Right atrium auricular region (tissue), 2 donors: ENCODE measurements at places on chromosomes 5 and 9. TPM values are rescaled to one million over a fixed set of nuclear protein-coding genes. Genes with fewer than 3 reads are reported as not detected.

Gene PFN3
- total RNA-seq = not detected

Gene ZDHHC12
- 22.8 TPM for total RNA-seq

Gene MYO10
- 5.5 TPM for total RNA-seq

Gene STXBP1
- 72.8 TPM for total RNA-seq

Gene PCDHGA5
- total RNA-seq = 4.0 TPM

Gene TTC16
- total RNA-seq = 0.16 TPM

Gene SHOC1
- not detected for total RNA-seq

Gene C9
- total RNA-seq = not detected

Gene LCN15
- total RNA-seq = 0.63 TPM

DNA sequence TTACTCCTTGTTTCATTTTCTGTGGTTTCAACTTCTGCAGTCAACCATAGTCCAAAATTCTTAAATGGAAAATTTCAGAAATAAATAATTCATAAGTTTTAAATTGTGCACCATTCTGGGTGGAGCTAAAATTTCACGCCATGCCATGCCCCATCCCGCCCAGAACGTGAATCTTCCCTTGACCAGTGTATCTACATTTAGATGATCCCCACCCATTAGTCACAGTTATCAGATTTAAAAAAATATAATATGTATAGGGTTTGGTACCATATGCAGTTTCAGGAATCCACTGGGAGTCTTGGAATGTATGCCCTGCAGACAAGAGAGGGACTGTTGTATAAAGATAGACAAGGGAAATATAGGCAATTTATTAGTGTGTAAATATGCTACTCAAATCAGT, 759.7 kb upstream of the ZNF608 start:
- DNase-seq = no peak
- H3K4me3 ChIP-seq = no peak overlapping the region
- H3K27ac ChIP-seq = no peak overlapping the region

- H3K4me3 ChIP-seq = no peak overlapping the region
- H3K36me3 ChIP-seq = no peaks in the 10 kb centered on the region
- H3K27ac ChIP-seq = no peak overlapping the region
Observed at GRCh38 chr5:50559955-50560354, 106.5 kb upstream of the PARP8 start.

DNA sequence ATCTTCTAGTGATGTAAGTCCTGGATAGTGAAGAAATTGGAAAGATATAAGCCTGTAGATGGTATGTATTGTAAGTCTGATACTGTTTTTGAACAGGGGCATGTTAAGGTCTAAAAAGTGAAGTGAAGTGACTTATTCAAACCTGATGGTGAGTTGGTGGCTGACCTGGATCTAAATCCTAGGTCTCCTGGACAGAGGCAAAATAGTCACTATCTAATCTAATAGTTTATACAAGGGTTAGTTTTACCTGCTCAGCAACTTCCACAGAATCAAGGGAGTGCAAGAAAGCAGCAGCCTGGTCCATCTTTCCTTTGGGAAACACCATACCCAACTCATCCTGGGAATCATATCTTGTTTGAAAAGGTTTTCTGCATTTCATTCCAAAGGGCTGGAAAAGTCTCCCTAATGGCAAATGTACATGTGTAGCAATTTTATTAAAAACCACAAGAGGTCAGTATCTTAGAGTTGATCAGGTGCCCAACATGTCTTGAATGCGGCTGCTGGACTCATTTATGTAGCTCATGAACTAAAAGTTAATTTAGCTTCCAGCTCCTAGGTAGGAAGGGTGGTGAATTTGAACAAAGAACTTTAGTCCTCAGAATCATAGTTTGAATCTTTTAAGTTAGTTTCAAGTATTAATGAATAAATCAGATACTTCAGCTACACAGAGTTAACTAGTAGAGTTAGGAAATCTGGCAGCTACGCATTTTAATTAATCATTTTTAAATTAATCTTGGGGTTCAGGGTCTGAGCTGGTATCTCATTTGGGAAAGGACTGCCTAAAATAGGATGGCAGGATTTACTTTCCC, 26.0 kb downstream of the SKP2 start:
- H3K36me3 ChIP-seq = peaks cover 24% of the 10 kb centered on the region
- DNase-seq = no peak
- no peaks in the 10 kb centered on the region for H3K4me1 ChIP-seq
- no peak overlapping the region for H3K27ac ChIP-seq
- no peak overlapping the region for H3K4me3 ChIP-seq

GRCh38 chr5:16935231-16936149, 598 bp downstream of the MYO10 start:
- no peaks in the 10 kb centered on the region for H3K4me1 ChIP-seq
- H3K27ac ChIP-seq = peak overlapping the region; percentile 66
- no peaks in the 10 kb centered on the region for H3K36me3 ChIP-seq
- H3K4me3 ChIP-seq = peak overlapping the region; percentile 62

- no peaks in the 10 kb centered on the region for H3K36me3 ChIP-seq
- H3K27ac ChIP-seq = no peak overlapping the region
- no peak overlapping the region for H3K4me3 ChIP-seq
- no peaks in the 10 kb centered on the region for H3K4me1 ChIP-seq
Observed at GRCh38 chr5:7794823-7795222, 56.1 kb downstream of the CFAP90 start.

DNA sequence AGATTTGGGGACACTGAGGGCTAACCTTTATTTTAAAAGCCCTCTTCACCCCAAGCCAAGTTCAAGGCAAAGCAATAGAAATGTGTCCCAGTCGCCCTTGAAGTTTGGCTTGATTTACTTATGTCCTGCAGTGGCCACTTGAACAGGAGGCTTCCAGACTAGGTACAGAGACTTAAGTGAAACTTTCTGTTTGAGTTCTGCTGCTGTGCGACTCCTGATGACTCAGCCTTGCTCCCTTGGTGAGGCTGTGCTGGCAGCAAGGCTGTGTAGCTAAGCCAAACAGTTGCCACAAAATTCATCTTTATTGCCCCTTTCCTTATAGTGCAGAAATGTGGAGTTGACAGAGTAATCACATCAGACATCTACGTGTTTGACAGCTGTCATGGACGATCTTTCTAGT, 68.8 kb upstream of the NTRK2 start:
- H3K27me3 ChIP-seq = no peaks in the 10 kb centered on the region
- H3K27ac ChIP-seq = no peak overlapping the region
- no peaks in the 10 kb centered on the region for H3K36me3 ChIP-seq
- H3K4me1 ChIP-seq = no peaks in the 10 kb centered on the region
- no peak overlapping the region for H3K4me3 ChIP-seq

- H3K27me3 ChIP-seq = no peaks in the 10 kb centered on the region
- no peaks in the 10 kb centered on the region for H3K36me3 ChIP-seq
- no peaks in the 10 kb centered on the region for H3K4me1 ChIP-seq
Observed at GRCh38 chr5:58871648-58872242, 288.9 kb downstream of the RAB3C start.

GRCh38 chr5:116475338-116475737, 99.3 kb downstream of the SEMA6A start:
- H3K4me1 ChIP-seq = no peaks in the 10 kb centered on the region
- no peaks in the 10 kb centered on the region for H3K27me3 ChIP-seq
- DNase-seq = no peak
- no peak overlapping the region for H3K4me3 ChIP-seq
- peaks cover 15% of the 10 kb centered on the region for H3K36me3 ChIP-seq

DNA sequence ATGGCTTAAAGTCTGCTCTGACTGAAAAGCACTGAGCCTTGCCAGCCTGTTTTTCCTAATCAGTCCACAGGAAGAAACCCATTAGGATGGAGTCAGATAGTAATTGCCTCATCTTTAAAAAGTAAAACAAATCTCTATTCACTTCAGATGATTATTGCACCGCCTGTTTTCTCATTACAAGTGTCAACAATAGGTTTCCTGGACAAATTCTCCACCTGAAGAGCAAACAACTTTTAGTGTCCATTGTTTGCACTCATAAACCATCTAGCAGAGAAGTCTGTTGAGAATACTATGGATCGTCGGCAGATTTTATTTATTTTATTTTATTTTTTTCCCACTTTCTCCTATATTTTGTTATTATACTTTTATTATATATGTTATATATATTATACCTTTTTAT, 20.3 kb downstream of the C5orf63 start:
- DNase-seq = no peak
- H3K36me3 ChIP-seq = no peaks in the 10 kb centered on the region
- no peaks in the 10 kb centered on the region for H3K4me1 ChIP-seq

DNA sequence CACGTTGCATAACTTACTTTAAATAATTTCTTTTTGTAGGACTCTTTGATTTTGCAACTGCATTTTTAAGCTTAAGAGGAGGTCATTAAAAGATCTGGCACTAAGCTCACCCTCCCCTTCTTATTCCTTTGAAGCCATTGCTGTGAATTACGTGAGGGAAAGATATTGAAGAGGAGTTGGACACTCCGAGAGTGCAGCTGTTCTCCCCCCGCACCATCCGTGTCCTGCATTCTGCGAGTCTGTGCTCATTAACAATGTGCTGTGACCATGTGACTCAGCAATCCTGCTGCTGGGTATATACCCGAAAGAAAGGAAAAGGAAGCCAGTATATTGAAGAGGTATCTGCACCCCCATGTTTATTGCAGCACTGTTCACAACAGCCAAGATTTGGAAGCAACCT, 40.0 kb downstream of the NXNL2 start:
- H3K4me1 ChIP-seq = no peaks in the 10 kb centered on the region
- no peak for DNase-seq
- no peak overlapping the region for H3K4me3 ChIP-seq
- no peak overlapping the region for H3K27ac ChIP-seq
